M059J (cell line): ENCODE measurements at places on chromosomes 3 and 15.
A peak's percentile ranks its signal among the peaks of the same experiment; 100 is the strongest.

DNA sequence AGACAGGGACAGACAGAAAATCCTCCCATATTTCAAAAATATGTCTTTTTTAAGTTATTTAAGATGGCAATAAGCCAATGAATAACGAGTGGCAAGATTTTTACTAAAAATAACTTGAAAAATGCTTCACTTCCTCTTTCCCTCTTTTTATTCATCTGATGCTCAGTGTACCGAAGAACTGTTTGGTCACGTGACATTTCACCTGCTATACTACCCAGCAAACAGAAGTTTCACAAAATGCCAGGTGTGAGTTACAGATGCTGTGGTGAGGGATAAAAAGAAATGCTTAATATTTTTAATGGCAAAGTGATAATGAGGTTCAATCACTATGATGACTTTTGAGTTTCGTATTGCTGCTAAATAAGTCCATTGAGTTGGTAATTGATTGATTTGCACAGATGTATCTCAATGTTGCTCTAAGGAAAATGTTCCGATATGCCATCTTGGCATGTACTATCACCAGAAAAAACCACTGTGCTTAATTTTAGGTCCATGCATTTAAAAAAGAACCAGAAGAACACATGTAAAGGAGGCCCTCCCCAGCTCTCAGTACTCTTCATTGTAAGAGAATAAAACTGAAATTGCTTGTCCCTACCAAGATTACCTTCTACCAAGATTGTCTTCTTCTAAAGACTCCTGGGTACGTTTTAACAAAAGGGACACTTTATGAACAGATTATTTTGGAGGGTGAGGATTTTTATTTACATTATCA is 26.0 kb upstream of the SEC62 start:
- DNase-seq = no peak

DNA sequence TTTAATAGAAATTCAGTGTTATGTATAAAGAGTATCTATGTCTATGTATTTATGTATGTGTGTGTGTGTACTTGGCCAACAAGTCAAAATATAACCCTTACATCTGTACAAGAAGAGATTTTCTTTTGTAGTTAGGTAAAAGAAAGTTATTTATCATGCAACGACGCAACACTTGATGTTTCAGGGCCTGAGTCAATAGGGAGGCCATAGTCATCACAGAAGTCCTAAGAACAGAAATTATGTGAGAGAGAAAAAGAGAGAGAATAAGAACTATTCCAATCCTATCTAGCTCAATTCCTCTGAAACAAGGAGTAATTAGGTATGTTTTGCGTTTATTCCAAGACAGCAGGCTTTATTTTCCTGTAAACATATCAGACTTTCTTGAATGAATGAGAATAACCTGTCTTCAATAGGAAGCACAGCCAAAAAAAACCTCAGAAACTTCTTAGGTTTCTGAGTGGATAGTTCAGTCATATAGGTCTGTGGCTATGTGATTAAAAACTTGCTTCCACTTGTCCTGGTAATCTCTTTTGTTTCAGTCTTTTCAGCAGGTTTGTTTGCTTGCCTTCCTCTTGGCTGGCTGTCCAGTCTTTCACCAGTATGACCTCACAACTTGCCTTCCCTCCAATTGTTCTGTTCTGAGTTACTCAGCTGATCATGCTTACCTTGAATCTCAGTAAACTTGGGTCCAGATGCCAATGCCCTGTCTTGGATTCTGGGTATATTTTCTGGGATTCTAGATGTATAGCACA is 382.4 kb upstream of the GBE1 start:
- no peak for DNase-seq

DNA sequence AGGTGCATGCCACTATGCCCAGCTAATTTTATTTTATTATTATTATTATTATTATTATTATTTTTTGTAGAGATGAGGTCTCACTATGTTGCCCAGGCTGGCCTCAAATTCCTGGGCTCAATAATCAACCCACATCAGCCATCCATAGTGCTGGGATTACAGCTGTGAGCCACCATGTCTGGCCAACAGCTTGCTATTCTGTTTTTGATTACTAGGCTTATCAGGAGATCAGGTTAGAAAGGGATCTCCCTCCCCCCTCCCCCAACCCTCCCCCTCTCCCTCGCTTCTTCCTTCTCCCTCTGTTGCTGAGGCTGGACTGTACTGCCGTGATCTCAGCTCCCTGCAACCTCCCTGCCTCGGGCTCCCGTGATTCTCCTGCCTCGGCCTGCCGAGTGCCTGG is 8.6 kb downstream of the CLN6 start:
- no peak for DNase-seq

DNA sequence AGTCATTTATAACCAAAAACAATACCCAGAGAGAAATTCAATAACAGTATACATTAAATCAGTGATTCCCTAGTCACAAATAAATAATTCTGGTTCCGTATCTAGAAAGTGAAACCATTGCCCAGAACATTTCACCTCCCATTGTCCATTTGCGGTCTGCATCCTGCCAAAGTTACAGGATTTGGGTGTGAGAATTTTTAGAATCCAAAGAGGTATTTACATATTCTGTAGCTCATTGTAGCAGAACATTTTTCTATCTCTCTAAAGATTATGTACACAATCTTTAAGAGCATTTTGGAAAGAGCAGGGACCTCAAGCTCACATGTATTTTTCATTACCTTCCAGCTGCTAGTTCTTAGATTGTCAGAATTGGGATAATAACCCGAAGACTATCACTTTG is 261.6 kb downstream of the CHL1 start:
- no peak for DNase-seq

DNA sequence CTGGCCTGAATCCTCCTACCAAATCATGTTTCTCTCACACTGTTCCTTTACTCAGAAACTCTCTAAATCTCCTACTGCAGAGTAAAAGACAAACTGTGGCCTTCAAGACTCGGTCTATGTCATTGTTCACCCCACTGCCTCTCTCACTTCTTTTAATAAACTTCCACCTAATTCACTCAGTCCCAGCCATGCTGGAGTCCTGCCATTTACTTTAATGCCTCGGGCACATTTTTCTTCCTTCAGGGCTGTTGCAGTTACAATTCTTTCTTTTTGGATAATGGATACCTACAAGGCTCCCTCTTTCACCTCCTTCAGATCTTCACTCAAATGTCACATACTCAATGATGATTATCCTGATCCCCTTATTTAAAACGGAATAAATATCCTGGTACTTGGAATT is 955.6 kb downstream of the ROBO1 start:
- DNase-seq = peak; percentile 51

- DNase-seq = no peak
Measured at GRCh38 chr3:133486658-133487057, 86.8 kb downstream of the BFSP2 start.

- peak; percentile 95 for DNase-seq
Measured at GRCh38 chr15:69578787-69579583, 126.4 kb downstream of the RPLP1 start.

DNA sequence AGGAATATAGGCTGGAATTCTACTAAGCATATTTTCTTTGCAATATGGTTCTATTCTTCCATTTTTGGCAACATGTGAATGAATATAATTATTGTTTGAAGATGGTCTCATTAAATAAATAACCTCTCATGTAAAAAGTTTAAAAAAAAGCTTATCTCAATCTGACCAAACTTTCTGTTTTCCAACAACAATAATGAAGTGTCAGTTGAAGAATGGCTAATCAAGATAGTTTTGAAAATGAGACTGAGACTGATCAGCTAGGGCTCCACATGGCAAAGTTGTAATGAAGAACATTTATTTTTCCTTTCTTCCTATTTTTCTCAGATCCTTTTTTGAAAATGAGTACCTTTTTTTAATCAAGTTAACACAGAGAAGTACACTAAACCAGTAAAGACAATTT is 117.4 kb downstream of the GALK2 start:
- no peak for DNase-seq

GRCh38 chr3:64975147-64975546 is 287.3 kb upstream of the ADAMTS9 start:
- DNase-seq = no peak

DNA sequence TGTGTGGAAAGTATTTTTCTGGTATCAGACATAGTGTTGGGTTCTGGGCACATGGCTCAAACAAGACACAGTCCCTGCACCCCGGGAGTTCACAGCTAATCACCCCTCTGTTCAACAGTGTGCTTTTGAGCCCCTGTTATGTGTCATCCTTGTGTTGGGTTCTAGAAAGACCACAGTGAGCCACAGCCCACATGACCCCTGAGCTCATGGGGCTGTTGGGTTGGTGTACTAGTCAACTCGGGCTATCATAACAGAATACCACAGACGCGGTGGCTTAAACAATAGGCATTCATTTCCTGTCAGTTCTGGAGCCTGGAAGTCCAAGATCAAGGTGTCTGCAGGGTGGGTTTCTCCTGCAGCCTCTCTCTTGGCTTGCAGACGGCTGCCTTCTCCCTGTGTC is 100.0 kb downstream of the DNAJB8 start:
- DNase-seq = peak; percentile 36

GRCh38 chr3:59285560-59285959 is 235.7 kb upstream of the CFAP20DC start:
- no peak for DNase-seq

- DNase-seq = peak; percentile 90
Measured at GRCh38 chr3:195271410-195272243, 668 bp upstream of the XXYLT1 start.

- DNase-seq = peak; percentile 39
Measured at GRCh38 chr3:177852001-177852807, 654.9 kb upstream of the TBL1XR1 start.

GRCh38 chr15:42820811-42821210 is 83.9 kb upstream of the CDAN1 start:
- DNase-seq = no peak

GRCh38 chr15:77855871-77856270 is 221.6 kb downstream of the TBC1D2B start:
- DNase-seq = no peak

DNA sequence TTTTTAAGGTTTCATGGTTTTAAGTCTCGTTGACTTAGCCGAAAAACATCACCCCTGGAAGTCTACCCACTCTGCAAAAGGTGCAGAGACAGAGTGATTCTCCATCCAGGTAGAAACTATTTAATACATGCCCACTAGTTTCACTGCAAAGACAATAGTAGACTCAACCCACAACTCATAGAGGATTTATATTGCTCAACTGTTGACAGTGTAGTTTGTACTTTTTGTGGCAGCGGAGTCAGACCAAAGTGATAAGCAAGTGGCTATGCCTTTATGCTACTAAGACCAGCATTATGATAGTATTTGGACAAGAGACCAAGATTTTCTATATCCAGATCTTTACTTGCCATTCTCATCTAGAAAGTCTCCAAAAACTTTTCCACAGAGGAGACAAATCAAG is 98.8 kb upstream of the ZBTB20 start:
- peak; percentile 23 for DNase-seq

DNA sequence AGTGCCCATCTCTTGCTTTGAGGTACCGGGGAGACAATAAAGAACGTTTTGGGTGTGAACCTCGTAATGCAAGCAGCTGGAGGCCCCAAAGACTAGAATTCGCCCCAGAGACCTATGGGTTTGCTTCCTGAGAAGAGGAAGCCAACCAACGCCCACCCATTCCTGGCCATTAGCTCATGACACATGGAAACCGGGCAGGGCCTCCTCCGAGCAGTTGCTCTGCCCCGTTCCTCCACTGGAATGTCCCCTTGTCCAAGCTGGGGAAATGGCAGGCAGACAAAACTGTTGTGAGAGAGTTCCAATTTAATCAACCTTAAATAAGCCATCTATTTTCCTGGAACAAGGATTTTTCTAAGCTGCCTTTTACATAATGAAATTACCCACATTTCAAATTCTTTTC is 250.9 kb upstream of the IGF1R start:
- no peak for DNase-seq

DNA sequence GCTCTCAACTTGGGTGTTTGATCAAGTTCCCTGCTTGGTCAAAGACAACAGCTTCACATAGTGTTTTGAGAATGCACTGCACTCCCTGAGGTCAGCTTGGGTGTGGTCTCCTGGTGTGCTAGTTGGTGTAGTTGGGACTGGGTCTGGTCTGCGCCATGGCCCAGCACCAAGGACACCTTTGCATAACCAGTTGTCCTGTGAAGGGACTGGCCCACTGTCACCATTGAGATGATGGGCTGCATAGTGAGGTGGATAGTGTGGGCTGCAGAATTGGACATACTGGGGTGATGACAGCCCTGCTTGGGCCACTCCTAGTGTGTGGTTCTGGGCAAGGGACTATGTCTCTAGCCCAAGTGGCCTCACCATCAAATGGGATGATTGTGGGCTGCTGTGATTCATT is 9.5 kb downstream of the RPSA start:
- no peak for DNase-seq

GRCh38 chr15:68463444-68463843 is 31.5 kb upstream of the ITGA11 start:
- DNase-seq = no peak

GRCh38 chr3:36969540-36970432 is 23.1 kb downstream of the EPM2AIP1 start:
- peak; percentile 84 for DNase-seq

DNA sequence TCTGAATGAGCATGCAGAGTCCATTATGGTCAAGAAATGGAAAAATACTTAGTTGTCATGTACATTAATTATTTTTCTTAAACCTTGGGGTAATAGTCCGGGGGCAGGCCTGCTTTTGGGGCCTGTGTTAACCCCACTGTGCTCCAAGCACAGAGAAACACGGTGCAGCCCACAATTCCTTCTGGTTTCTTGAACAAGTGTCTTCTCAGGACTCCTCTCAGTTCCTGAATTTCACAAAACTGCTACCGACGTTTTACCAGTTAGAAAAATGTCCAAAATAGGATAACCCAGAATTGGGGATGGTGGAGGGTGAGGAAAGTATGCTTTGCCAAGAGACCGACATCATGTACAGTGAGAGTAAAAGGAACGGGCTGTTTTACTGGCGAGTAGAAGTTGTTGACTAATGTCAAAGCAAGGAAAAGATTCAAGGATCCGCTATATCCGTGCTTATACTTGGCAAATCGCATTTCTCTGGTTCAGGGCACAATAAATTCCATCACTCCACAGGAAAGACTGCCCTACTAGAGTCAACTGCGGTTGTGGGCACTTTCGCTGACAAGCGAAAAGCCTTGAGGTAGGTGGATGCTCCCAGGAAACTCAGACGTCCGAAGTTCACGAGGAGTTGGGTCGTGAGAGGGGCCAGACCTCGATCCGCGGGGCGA is 495 bp upstream of the NXPE3 start:
- no peak for DNase-seq

DNA sequence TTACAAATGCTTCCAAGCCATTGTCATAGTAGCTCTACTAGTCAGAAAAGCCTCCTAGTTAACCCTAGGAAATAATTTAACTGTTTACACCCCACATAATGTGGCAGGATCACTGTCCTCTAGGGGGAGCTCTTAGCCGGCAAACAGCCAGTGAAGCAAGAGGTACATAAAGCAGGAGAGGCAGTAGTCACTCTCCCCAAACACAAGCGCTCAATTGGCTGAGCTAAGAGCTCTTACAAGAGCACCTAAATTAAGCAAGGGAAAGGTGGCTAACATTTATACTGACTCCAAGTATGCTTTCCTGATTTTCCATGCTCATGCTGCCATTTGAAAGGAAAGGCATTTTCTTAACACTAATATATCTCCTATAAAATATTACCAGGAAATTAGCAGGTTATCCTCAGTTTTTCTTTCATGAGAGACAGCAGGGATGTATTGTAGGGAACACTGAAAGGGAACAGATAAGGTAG is 37.6 kb downstream of the NCEH1 start:
- peak; percentile 81 for DNase-seq
